ENCODE measurements at places on chromosomes 2 and 18.
A peak's percentile ranks its signal among the peaks of the same experiment; 100 is the strongest.

DNA sequence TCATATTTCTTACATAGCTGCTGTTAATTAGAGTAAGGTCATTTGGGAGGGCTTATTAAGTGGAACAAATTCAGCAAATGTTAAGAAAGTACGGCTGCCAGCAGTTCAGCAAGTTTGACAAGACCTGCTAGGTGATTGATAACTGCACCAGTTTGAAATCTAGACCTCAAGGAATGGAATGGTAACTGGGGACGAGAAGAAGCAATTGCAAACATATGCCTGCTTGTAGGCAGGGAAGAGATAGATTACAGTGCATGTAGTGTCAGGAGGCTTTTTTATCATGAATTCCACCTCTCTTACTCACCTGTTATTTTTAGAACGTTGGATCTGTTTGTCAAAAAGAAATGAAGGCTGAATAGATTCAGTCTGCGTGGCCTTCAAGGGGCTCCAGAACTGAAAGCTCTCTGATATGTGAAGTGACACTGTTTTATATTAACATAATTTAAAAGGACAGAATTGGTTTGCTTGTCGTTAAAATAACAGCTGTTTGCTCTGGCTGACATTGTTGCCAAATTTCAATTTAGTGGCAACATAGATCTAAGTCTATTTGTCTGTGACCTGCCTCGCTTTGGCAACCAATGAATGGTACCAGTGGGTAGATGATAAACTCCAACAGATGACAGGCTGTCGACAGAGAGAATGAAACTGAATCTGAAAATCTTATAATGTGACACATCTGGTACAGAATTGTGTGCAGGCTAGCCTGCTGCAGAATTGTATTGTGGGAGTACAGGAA lies 199.3 kb downstream of the ZNF407 start:
- DNase-seq = no peak

GRCh38 chr2:191250986-191251385 lies 5.8 kb downstream of the MYO1B start:
- DNase-seq = no peak

- no peak for DNase-seq
Observed at GRCh38 chr2:170221317-170222288, 43.7 kb downstream of the MYO3B start.

DNA sequence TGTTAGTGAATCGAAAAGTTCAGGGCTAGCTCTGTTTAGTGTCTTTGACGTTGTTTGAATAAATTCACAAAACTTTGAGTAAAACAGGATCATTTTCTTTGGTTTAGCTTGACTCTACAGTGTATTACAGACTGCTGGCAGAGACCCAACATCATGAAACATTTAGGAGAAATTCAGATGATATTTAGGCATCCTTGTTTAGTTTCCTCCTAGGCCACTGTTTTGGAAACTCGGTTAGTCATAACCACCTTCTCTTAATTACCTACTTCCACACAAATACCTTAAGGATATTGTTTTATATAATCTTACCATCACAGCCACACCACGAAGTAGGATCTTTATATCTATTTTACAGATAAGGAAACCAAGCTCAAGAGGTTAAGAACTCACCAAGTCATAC lies 7.8 kb downstream of the LIMS1 start:
- DNase-seq = no peak

DNA sequence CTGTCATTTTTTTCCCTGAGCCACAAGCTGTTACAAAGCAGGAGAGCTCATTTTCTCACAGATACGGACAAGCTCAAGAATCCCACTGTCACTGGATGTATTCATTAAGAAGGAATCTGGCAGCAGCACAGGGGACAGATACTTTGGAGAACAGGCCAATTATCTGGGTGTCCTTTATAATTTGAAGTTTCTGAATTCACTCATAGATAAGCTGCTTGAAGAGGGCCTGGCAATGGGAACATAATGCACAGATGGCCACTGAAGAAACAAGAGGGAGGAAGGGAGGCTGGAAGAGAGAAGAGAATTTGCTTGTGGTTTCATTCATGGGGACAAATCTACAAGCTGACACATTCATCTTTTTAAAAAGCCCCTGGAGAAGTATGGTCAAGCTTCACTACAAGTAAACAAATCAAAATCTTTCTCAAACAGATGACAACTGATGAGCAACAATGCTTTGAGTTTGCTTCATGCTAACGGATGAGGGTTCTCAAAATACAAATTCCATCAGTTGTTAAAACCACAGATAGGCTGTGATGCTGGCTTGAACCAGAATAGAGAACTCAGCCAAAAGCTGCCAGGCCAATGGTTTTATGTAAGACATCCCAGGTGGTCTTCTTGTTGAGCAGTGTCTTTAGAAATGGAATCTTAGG lies 11.9 kb downstream of the BCL2 start:
- DNase-seq = no peak

GRCh38 chr2:58740426-58740825 lies 499.3 kb upstream of the FANCL start:
- DNase-seq = no peak

GRCh38 chr2:171319164-171319810 lies 114.5 kb downstream of the METTL8 start:
- DNase-seq = peak; percentile 47

- DNase-seq = no peak
Observed at GRCh38 chr18:3150688-3151087, 69.1 kb downstream of the MYOM1 start.

DNA sequence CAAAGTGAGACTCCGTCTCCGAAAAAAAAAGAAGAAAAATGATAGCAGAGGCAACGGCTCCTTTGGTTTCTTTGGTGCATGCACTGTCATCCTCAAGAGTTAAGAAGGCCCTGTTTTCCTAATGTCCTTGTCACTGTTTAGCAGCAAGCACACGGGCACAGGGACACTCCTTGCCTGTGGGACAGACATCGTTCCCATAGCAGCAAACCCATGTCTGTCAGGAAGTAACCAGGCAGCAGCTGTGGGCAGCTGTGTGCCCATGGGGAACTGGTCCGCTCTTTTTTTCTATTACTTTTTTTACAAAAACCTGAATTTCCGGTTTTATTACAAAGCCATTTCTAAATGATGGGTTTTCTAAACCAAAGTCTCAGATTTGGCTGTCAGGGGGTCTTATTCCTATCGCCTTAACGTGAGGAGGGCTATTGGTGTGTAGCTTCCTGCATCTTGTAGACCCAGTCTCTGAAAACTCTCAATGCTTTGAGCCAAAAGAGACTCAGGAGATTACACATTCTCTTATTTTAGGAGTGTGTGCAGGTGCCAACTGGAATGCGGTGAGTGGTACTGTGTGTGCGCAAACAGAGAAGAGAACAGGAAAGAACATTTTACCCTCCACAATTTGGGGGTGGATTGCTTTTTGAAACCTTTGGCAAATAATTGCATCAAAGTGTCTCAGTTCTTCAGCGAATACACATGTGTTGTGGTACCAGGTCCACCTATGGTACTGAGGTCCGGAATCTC lies 109.6 kb downstream of the COLEC12 start:
- DNase-seq = no peak

DNA sequence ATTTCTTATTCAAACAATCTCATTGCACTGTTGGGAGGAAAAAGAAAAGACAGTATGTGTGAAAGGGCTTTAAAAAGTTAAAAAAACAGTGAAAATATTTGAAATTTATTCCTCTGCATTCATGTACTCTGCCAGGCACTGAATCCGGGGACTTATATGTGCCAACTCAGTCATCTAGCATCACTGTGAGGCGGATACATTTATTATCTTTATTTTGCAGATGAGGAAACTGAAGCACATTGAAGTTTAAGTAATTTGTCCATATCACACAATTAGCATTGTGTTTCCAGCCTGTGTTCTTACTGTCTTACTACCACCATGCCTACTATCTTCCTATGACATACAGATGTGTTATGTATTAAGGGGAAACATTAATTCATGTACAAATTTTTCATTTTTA lies 1.8 kb downstream of the LCLAT1 start:
- no peak for DNase-seq

DNA sequence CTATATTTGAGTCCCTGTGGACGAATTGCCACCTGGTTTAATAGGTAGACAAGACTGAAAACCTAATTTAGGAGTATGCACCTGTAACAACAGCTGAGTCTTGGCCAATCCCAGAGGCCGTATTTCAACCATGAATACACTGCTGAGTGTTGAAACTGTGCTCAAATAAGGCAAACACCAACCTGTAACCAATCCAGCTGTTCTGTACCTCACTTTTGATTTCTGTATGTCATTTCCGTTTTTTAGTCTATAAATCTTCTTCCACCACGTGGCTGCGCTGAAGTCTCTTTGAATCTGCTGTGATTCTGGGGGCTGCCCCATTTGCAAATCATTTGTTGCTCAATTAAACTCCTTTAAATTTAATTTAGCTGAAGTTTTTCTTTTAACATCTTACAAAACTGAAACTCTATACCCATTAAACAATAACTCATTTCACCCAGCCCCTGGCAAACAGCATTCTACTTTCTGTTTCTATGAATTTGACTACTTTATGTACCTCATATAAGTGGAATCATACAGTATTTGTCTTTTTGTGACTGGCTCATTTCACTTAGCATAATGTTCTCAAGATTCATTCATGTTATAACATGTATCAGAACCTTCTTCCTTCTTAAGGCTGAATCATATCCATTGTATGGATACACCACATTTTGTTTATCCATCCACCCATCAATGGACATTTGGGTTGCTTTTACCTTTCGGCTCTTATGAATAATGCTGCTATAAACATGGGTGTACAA lies 7.5 kb upstream of the YPEL5 start:
- no peak for DNase-seq

DNA sequence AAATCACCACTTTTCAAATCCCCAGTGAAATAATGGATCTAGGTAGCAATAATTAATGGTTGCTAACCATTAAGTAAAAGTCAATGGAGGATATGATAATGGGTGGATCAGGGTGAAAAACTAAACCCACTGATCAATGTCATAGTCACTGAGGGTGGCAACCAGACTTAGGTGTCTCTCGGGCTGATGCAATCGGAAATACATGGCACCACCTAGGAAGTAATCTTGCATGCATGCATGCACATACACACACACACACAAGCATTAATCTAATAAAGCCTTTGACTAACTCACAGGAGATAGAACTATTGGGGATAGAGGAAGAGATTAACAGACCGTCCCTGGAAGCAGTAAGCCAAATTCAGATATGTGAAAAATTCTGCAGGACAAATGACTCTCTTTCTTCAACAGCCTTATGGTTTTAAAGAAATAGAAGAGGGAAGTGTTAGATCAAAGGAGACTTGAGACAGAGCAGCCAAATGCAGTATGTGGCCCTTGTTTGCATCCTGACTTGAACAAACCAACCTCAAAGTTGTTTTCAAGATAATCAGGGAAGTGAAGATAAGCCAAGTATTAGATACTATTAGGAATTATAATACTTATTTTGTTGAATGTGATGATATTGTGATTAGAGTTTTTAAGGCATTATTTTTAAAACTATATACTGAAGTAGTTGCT lies 186.0 kb upstream of the RMP24 start:
- no peak for DNase-seq

DNA sequence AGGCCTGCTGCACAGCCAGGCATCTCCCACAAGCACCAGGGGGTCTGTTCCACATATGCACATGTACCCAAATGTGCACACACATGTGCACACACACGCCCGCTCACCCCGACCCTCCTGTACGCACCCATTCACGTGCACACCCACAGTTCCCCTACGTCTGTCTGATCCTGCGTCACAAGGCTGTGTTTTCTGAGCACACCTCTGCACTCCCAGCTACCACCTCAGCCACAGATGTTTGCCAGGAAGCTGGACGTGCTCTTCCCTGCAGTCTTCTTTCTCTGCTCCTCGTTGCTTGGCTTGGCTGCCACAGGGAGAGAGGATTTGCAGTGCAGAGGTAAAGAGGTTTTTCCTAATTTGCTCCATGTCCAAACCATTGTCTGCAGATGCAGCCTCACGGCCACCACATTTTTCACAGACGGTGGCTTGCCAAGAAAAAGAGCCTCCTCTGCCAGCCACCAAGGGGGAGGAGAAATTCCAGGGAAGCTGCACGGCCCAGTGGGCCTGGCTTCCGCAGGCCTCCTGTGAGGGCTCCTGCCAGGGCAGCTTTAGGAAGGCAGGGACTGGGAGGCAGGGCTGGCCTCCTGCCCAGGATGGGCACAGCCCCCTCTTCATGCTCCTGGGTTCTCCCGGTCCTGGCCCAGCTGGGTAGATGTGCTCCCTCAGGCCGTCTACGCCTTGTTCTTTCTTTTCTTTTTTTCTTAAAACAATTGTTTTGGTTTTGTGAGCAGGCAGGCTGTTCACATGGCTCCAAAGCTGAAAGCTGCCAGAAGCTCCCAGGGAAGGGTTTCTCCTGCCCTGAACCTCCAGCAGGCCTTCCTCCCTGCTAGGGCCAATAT lies 29.3 kb upstream of the HS6ST1 start:
- DNase-seq = no peak

DNA sequence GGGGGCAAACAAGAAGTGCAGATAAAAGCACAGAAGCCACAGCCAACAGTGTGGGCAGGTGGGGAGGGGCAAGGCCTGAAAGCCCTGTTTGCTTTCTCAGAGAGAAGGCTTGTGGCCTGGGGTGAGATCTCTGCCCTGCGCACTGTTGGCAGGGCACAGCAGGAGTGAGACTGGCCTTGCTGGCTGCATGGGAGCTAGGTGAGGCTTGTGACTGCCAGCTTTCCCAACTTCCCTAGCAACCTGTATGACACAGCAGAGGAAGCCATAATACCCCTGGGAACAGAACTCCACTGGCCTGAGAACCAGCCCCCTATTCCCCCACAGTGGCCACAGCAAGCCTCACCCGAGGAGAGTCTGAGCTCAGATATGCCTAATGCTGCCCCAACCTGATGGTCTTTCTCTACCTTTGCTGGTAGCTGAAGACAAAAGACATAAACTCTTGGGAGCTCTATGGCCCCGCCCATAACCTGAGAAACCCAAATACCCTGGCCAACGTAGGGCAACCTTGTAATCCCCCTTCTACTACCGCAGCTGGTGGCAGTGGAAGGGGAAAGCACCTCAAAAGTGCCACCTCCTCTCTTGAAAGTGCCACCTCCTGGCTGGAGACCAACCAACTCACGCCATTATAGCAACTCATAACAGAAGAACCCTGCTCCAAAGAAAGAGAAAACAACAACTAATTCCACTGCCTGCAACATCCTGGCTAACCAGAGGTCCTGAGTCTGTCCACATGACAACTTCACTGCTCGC lies 44.4 kb downstream of the LCT start:
- no peak for DNase-seq

DNA sequence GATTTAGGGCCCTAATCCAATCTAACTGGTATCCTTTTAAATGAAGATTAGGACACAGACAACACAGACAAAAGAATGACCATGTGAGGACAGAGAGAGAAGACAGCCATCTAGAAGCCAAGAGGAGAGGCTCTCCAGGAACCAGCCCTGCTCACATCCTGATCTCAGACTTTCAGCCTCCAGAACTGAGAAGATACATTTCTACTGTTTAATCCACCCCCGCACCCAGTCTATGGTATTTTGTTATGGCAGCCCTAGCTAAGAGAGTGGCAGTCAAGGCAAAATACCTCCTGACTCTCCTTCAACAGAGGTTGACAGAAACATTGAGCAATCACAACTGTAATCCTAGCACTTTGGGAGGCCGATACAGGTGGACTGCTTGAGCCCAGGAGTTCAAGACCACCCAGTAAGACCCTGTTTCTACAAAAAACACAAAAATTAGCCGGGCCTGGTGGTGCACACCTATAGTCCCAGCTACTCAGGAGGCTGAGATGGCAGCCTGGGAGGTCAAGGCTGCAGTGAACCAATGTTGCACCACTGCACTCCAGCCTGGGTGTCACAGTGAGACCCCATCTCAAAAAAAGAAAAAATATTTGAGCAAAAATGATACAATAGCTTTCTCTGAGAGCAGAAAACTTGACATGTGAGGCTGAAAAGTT lies 34.7 kb downstream of the WDR33 start:
- no peak for DNase-seq

Measured in stimulated activated CD8-positive, alpha-beta memory T cell treated with anti-CD3 and anti-CD28 coated beads, Interleukin-7, amount 100 ng/mL, for 48 hours (primary cell).